ENCODE measurements at places on chromosomes 11 and 22.
A peak's percentile ranks its signal among the peaks of the same experiment; 100 is the strongest.

DNA sequence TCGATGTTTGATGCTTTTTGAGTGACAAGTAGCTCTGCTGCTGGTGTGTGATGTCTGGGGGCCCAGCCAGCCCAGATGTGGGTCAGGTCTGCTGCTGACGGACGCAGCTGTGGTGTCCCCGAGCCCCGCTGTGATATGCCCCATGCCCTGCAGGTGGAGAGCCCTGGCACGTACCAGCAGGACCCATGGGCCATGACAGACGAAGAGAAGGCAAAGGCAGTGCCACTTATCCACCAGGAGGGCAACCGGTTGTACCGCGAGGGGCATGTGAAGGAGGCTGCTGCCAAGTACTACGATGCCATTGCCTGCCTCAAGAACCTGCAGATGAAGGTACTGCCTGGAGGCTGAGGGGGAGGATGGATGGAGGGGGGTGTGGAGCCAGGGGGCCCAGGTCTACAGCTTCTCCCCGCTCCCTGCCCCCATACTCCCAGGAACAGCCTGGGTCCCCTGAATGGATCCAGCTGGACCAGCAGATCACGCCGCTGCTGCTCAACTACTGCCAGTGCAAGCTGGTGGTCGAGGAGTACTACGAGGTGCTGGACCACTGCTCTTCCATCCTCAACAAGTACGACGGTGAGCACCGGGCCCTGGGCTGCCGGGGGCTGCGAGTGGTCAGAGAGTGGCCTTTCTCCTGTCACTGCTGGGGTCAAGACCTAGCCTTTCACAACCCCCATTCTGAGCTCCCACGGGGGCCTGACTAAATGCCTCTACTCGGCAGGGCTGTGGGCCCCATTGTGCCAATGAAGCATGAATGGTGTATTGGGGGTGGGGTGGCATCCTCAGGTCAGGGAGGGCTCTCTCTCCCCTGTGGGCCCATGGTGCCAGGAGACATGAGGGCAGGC lies 7.3 kb downstream of the AIP start:
- DNase-seq: no peak

DNA sequence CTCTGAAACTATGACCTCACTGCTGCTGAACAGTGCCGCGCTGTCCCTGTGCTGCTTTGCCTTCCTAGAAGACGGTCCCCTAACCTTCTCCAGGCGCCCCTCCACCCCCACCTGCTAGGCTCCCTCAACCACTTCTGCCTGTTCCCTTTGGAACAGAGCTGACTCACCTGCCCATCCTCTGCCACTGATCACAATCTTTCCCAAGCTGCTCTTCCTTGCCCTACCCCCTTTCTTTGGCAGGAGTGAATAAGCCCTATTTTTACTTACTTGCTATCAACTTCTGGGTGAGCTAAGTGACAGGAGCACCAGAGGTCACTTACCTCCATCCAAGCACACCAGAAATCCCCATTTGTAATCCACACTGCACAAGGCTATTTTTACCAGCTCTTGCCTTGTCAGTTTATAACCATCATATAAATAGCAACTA lies 116.0 kb upstream of the BID start:
- no peak for DNase-seq

DNA sequence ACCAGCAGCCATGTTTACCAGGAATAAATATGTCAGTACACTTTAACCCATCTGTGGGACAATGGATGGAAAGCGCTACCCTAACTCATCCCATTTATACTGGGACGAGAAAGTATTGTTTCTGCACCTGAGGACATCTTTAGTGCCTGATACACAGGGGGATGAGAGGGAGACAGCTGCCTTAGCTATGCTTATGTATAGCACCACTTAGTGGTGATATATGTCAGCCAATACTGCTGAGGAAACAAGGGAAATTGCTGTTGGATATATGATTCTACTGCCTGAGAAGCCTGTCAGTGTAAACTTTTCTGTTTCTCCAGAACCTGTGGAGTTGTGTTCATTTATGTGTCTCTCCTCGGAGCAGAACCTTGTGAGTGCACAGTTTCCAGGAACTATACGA lies 13.3 kb upstream of the CEP295 start:
- DNase-seq: no peak

DNA sequence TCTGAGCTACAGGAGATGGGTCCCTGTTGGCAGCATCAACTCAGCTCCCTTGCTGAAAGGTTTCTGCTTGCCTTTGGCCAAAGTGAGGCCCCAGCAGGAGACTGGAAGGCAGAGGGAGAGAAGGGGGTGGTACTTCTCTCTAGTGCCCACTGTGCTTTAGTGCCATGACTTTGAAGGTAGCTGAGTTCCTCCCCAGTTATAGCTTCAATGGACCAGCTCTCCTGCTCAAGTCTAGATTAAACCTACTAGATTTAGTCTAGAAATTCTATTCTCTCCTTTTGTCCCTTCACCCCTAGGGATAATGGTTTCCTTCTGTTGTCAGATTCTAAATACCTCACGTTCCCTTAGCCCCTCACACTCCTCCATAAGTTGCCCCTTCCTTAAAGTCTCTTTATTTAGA lies 119.2 kb downstream of the TIMP3 start:
- DNase-seq: no peak

DNA sequence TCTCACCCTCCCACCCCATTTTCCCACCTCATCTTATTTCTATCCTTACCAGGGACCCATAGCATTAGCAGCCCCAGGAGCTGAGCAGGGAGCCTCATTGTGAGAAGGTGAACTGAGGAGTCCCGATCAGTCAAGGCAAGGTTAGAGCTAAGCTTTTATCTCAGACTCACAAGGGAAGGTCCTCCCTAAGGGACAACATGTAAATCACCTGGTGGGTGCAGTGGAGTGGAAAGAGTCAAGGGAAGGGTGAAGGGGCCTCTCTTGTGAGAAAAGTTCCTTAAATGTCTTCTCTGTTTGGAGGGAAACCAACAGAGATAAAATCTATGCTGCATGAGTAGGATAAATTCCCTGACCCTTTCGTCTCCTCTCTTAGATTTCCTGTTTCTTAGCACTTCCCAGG lies 85.9 kb downstream of the GAB4 start:
- DNase-seq: no peak

- DNase-seq: no peak
Observed at GRCh38 chr11:76962583-76963416, 71.4 kb upstream of the B3GNT6 start.

- DNase-seq: no peak
Observed at GRCh38 chr11:133388975-133389568, 143.2 kb downstream of the OPCML start.

DNA sequence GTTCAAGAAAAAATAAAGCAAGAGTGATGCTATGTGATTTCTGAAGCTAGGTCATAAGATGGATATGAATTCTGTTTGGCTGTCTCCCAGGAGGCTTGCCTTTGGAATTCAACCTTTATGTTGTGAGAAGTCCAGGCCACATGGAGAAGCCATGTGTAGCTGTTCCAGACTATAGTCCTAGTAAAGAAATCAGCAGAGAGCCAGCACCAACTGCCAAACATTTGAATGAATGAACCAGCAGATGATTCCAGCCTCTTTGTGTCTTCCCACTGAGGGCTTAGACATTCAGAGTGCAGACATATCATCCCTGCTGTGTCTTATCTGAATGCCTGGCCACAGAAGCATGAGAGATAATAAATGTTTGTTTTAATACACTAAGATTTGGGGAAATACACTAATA lies 1150.6 kb downstream of the DLG2 start:
- DNase-seq: peak; percentile 26

GRCh38 chr11:104705490-104706190 lies 192.6 kb downstream of the CASP12 start:
- DNase-seq: no peak

GRCh38 chr11:11265994-11266606 lies 87.0 kb downstream of the CSNK2A3 start:
- no peak for DNase-seq

DNA sequence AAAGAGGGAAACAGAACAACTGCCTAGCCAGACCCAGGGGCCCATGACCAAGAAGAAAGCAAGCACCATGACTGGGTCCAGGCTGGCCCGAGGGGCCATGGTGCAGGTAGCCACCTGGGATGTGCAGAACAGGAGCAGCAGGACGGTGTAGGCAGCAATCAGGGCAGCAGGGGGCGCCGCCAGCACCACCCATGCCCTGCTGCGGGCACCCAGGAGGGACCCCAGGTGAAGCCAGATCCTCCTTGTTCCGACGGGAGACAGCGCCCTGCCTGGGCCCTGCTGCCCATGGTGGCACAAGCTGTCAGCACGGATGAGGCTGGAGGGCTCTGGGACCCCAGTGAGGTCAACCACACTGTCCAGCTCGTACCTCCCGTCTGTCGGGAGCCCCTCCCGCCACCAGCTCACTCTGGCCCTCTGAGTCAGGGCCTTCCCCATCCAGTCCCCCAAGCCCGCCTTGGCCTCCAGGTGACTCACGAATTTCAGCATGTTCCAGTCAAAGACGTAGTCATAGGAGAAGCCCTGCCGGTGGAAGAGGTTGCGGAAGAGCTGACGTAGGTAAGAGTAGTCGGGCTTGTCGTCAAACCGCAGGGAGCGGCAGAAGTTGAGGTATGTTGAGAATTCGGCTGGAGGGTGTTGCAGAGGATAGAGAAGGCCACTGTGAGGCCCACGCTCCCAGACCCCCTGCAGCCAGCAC lies 18.8 kb downstream of the CSNK1E start:
- DNase-seq: peak; percentile 99

DNA sequence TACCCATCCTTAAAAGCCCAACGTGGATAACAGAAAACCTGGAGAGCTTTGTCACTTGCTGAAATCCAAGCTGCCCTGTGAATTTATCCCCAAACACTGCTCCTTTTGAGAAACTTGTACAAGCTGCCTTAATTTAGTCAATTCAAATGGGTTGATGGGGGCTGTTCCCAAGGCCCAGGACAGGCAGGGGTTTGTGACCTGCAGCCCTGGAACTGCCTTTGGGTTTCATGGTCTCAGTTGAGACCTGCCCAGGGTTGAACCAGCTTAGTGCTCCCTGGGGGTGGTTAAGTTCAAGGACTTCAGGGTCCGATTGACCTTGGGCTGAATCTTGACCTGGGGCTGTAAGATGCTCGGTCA lies 112.1 kb upstream of the OR4B1 start:
- DNase-seq: no peak

DNA sequence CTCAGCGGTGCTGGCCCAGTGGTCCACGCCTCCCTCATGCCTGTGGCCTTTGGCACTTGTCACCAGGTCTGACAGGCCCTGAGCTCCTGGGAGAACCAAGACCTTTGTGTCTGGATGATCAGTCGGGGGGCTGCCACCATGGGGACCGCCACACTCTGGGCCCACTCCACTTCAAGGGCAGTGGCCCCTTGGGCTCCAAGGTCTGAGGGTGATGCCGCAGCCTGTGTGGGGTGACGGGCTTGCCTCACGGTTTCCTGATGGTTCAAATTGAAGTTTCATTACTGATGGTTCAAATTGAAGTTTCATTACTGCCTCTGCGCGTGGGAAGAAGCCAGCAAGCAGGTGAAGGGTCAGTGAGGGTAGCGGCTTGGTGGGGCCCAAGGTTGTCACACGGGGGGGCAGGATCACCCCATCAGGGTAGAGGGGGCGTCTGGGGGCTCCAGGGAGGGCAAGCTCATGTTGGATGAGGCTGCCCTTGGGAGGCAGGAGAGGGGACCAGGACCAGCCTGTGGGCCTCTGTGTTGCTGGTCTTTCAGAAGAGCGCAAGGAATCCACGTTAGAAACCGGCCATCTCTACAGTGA lies 27.5 kb downstream of the TRMU start:
- DNase-seq: no peak

- DNase-seq: no peak
Observed at GRCh38 chr22:26339755-26340154, 89.3 kb upstream of the ASPHD2 start.

- DNase-seq: no peak
Observed at GRCh38 chr11:120688163-120688562, 176.6 kb downstream of the GRIK4 start.

DNA sequence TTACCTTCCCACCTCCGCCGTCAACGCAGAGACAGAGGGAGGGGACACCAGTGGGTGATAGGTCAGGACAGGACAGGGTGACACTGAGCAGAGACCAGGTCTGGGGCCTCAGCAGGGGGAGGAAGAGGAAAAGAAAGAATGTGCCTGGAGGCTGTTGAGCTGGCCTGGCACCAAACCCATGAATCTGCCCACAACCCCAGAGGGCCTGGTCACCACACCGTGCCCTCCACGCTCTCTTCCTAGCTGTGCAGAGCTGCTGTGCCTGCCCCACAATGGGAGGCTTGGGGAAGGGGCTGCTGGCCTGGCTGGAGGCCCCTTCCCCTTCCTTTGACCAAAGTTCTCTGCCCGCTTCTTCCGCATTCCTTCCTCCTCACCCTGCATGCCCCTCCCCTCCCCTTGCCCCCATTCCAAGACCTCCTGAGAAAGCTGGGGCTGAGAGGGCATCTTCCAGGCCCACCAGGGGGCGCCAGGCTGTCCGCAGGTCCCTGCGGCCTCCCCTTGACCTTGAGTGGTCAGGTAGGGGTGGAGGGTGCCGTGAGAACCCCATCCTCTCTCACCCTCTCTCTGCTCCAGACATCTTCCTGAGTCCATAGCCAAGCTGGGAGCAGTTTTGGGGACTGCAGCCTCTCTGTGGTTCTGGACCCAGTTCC lies 11.0 kb upstream of the CACNA1I start:
- DNase-seq: no peak

DNA sequence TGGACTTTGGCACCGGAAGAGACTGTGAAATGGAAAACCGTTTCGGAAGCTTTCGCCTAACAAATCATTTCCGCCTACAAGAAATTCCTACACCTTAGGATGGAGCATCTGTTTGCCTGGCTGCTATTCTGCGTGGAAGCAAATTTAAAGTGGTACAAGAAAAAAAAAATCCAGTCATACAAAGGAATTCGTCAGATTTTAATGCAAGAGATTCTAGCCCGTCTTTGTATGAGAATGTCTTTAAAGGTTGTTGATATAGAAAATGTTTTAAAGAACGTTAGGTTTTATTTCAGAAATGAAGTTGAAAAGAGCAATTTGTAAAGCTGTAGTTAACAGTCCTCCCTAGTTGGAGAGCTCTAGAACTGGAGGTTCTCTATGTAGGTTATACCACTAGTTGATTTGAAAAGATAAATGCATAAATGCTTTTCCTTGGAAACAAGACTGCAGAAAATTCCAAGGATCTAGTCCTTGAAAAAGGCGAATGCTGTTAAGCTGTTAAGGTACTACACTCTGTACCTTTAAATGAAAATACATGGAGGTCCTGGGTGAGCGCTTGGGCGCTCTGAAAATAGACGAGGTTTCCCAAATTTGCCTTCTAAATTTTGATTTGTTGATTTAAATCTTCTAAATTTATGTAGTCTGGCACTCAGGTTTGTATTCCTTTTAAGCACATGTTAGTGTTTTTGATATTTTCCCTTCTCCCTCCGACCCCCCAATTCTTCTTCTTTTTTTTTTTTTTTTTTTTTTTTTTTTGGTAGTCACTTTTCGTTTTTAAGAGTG lies 2.4 kb downstream of the NCR3LG1 start:
- DNase-seq: no peak

GRCh38 chr22:39254789-39255298 lies 10.1 kb upstream of the PDGFB start:
- peak; percentile 28 for DNase-seq

Measured in non-pigmented ciliary epithelial cell (primary cell).